Activated CD4-positive, alpha-beta T cell treated with anti-CD3 and anti-CD28 coated beads, Interleukin-2, amount 50 U/mL, for 24 hours (primary cell): ENCODE measurements at places on chromosomes 7 and 10.

- no peak for DNase-seq
These were observed 559.6 kb downstream of the GATA3 start for GRCh38 chr10:8614054-8614565.

- DNase-seq, result no peak
These were observed 252.9 kb upstream of the SORCS1 start for GRCh38 chr10:107417446-107417845.

DNA sequence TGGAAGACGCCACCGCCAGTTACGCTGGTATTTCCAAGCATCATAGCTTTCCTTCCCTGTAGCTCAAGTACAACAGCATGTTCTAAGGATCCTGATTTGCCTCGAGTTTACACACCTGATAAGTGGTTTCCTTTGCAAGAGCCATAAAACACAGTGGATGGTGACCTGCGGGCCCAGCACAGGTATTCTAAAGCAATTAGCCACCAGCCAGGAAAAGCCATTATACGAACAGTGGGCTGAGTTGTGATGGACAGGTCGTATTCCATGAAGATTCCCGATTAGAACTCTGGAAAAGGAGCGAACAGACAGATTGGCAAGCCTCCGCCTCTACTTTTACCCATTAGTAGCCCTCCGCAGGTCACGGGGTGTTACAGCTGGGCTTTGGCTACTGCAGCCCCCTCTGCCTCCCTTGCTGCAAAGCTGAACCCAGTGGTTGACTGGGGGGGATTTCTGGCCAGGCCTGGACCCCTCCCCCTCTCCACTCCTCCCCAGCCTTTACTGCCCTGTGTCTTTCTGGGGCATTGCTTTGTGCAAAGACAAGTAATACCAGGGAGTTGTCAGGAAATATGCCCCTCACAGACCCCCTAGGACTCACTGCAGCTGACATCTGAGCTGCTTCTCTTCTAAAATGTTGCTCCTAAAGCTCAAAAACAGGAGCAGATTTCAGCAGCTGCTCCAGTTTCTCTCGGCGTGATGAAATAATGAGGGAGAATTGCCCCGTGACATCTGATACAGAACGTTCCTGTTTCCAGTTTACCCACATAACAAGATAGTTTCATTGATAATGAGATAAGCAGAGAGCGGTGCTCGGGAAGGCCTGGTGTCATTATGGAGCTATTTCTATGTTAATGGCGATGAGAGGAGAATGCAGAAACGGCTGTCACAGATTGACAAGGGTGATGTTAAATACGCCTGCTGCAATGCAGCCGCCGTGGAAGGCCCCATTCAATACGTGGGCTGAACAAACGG lies 214.4 kb downstream of the CCSER2 start:
- no peak for DNase-seq

DNA sequence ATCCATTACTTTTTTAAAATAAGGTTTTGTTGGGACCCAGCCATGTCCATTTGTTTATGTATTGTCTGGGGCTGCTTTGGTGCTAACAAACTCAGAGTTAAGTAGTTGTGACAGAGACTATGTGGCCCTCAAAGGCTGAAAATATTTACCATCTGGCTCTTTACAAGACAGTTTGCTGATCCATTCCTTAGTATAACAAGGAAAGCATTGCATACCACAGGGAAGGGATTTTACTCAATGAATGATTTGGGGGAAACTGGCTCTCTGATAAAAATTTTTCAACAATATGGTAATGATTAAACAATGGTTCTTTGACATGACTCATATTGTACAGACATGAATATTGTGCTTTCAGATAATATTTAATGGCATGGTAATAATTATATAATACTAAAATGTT lies 738.1 kb downstream of the KCNMA1 start:
- DNase-seq, result no peak

DNA sequence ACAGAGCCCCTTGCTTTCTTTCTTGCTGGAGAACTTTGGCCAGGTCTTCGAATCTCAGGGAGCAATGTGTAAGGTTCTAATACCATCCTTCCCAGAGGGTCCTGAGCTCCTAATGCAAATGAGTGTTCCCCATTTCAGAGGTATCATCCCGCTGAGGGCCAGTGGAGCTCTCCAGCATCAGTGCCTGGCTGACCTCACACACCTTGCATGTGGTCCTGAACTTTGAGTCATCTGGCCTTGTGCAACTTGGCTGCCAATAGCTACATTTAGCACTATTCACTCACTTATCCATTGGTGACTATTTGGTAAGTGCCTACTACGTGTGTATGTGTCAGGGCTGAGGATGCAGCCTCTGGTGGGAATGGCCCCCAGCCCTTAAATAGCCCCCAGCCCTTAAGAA lies 48.4 kb upstream of the HABP2 start:
- DNase-seq, result no peak

- DNase-seq, result no peak
These were observed 160.5 kb downstream of the ADAM12 start for GRCh38 chr10:126227762-126228134.

GRCh38 chr7:2645274-2645868 lies 13.6 kb downstream of the TTYH3 start:
- no peak for DNase-seq

GRCh38 chr10:92242910-92243671 lies 47.8 kb downstream of the CPEB3 start:
- peak; percentile 32 for DNase-seq

DNA sequence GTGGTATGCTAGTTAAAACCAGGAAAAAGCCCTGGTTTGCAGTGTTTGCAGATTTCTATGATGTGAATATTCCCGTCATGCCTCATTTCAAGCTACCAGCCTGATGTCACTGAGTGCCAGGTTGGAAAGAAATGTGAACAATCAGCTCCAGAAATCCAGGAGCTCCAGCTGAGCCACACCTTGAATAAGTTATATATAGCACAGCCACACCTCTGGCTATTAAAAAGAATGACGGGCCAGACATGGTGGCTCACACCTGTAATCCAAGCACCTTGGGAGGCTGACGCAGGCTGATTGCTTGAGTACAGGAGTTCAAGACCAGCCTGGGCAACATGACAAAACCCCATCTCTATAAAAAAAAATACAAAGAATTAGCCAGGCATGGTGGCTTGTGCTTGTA lies 18.7 kb upstream of the SLF2 start:
- DNase-seq, result no peak

DNA sequence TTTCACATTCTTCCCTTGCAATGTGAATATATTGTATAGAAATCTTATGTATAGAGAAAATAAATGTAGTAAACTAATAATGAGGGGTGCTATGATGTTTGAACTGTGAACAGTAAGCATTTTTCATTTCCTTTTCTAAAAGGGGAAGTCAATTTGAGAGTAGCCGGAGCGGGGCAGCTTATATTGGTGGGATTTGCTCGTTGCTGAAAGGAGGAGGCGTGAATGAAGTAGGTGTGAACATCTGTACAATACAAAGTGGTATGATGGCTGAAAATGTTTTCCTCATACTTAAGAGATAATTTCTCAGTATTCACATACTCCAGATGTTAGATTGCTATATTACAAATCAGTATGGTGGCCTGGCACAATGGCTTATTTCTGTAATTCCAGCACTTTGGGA lies 87.1 kb downstream of the SRI start:
- no peak for DNase-seq

GRCh38 chr7:66576646-66577045 lies 52.0 kb upstream of the KCTD7 start:
- DNase-seq, result no peak

GRCh38 chr10:68406111-68406814 lies 814 bp downstream of the RUFY2 start:
- DNase-seq, result peak; percentile 17

- no peak for DNase-seq
These were observed 1.1 kb upstream of the ADRA2A start for GRCh38 chr10:111075577-111076185.

DNA sequence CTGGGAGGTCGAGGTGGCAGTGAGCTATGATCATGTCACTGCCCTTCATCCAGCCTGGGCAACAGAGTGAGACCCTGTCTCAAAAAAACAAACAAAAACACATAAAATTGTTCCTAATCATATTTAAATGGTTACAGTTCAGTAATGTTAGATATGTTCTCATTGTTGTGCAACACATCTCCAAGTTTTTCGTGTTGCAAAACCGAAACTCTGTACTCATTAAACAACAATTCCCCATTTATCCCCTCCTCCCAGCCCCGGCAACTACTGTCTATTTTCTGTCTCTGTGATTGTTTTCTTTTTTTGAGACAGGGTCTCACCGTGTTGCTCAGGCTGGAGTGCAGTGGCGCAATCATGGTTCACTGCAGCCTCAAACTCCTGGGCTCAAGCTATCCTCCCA lies 16.1 kb upstream of the PRXL2A start:
- DNase-seq, result no peak

- no peak for DNase-seq
These were observed 44.8 kb downstream of the JAZF1 start for GRCh38 chr7:28135760-28136159.

DNA sequence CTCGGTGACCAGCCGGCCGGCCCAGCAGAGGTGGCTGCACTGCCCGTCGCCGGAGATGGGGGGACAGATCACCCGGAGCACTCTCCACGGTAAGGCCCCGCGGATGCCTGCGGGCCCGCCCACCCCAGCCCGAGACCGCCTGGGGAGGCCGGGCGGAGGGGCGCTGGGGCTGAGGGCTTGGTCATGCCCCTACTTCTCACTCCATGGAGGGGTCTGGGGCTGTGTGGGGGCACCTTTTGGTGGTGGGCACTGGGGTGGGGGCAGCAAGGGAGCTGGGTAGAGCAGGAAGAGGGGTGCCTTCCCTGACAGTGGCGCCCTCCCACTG lies 61.8 kb downstream of the NEURL1 start:
- no peak for DNase-seq

DNA sequence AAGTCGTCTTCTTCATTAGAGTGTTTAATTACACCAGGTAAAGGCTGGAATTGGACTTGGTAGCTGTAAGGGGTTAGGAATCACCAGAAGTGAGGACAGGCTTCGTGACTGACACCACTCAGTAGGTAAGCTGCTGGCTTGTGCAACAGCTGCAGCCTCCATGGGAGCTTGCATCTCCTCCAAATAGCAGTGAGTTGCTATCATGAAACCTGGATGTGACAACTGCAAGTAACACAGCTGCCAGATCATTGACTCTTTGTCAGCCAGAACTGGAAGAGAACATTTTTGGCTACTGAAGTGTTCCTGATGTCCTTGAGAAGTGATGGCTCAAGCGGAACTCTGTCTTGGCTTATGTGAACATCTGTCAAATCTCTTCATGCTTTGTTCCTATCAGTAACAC lies 64.1 kb upstream of the MSRB2 start:
- DNase-seq, result no peak

DNA sequence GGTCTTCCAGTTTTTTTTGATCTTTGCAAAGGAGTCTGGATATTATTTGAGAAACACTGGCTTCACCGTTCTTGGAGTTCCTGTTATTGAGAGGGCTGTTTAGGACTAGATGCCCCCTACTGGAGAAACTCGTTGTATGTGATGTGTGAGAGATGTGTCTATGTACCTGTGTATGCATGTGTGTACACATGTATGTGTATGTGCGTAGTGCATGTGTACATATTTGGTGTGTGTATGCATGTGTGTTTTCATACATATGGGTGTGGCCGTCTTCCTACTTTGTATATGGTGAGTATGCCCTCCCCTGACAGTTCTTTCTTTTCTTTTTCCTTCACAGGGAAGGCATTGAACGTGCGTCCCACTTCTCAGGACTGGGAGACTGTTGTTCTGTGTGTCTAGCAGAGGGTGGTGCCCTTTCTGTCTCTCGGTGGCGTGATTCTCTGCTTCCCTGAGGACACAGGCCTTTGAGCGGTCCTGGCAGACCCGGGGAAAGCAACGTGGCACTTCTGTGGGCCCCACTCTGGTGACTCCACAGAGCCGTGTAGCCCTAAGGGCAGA lies 3.0 kb upstream of the CALHM3 start:
- no peak for DNase-seq

- DNase-seq, result no peak
These were observed 134.5 kb downstream of the PPP1R3A start for GRCh38 chr7:113784316-113784715.

DNA sequence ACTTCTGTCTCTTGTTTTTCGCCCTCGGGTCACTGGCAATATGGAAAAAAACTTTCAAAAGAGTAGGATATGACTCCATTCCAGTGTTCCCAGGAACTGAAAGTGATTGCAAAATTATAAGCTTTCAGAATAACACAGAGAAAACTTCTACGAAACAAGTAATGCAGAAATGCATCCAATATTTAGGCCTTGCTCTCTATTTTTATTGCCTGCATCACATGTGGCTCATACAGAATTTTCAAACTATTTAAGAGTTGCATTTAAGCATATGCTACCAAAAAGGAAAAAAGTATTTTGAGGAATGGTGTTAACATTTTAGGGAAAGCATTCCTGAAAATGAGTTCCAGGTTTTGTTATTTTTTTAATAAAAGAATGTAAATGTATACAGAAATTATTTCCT lies 228.0 kb downstream of the CACNB2 start:
- no peak for DNase-seq

- no peak for DNase-seq
These were observed 34.1 kb downstream of the CHST3 start for GRCh38 chr10:71998119-71998839.

GRCh38 chr7:149750122-149750845 lies 23.1 kb downstream of the ZNF467 start:
- no peak for DNase-seq

DNA sequence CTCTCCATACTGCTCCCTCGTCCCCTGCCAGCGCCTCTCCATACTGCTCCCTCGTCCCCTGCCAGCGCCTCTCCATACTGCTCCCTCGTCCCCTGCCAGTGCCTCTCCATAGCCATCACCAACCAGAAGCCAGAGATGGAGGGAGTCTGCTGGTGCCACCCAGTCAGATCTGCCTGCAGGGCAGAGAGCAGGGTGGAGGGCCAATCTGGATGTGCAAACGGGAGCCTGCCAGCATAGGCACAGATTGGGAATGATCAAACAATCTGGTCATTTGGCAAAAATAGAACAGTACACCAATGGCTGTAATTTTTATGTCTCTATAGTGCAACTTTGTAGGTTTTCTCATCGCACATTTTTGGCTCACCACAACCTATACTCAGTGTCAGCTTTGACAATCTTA lies 76.9 kb upstream of the LRRC4 start:
- no peak for DNase-seq

DNA sequence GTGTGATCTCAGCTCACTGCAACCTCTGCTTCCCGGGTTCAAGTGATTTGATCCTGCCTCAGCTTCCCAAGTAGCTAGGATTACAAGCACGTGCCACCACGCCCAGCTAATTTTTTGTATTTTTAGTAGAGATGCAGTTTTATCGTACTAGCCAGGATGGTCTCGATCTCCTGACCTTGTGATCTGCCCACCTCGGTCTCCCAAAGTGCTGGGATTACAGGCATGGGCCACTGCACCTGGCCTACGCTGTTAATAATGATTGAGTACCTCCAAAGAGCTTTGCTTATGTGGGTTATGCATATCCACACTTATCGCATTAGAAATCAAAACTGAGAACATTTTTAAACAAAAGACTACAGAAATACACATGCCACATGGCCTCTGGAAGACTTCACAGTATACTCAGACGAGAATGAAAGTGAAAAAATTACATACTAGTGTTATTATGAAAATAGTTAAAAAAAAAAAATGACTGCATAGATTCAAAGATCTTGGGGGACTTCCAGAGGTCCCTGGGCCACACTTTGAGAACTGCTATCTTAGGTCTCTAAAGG lies 25.4 kb downstream of the RPP38 start:
- DNase-seq, result no peak

GRCh38 chr10:61890430-61890829 lies 11.1 kb upstream of the ARID5B start:
- DNase-seq, result no peak
